ENCODE measurements at places on chromosomes 12 and 14. TPM values are rescaled to one million over a fixed set of nuclear protein-coding genes. Genes with fewer than 3 reads are reported as not detected.

The KLRD1 gene
- not detected for total RNA-seq

The TAS2R20 gene
- total RNA-seq, result 0.30 TPM

The AKT1 gene
- total RNA-seq, result 67.0 TPM

The RNASE3 gene
- not detected for total RNA-seq
